ENCODE measurements at places on chromosomes 2 and 18.

- no peak for DNase-seq
Measured at GRCh38 chr2:234048049-234048448, 2.5 kb upstream of the SPP2 start.

GRCh38 chr18:62318228-62319180 is 6.6 kb upstream of the TNFRSF11A start:
- no peak for DNase-seq

- DNase-seq: no peak
Measured at GRCh38 chr2:166344286-166345113, 31.2 kb downstream of the SCN9A start.

GRCh38 chr2:239349453-239350135 is 51.2 kb downstream of the HDAC4 start:
- DNase-seq: no peak

- no peak for DNase-seq
Measured at GRCh38 chr18:23059541-23060465, 75.5 kb upstream of the CABLES1 start.

- DNase-seq: peak; percentile 45
Measured at GRCh38 chr2:86794861-86795260, 4.1 kb upstream of the CD8A start.

GRCh38 chr2:66466433-66466832 is 31.5 kb downstream of the MEIS1 start:
- no peak for DNase-seq

- DNase-seq: no peak
Measured at GRCh38 chr2:54176577-54176976, 61.2 kb downstream of the ACYP2 start.

DNA sequence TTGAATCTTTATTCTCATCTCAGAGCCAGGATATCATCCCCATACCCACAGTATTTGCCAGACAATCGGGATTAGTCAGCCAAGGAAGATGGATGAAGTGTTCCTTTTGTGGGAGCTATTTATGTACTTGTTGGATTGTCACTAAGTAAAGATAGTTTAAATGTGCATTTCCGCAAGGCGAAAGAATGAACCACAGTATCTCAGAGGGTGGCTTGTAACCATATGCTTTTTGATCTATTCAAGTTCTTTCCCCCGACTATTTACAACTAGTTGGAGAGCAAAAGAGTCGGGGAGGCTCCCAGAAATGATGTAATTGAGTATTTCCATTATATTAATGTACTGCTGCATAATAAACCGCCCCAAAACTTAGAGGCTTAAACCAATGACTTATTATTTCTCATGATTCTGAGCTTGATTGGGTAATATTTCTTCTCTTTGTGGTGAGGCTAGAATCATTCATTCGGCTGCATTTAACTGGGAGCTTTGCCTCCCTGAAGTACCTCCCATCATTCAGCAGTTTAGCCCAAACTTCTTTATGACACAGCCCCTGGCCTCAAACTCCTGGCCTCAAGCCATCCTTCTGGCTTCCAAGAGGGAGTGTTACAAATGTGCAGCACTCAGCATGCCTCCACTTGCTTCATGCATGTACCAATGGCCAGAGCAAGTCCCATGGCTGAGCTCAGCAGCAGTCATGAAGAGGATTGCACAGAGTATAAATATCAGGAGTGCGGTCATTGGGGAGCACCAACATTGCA is 423.7 kb downstream of the METTL4 start:
- no peak for DNase-seq

- DNase-seq: no peak
Measured at GRCh38 chr2:55103046-55103445, 52.8 kb upstream of the RTN4 start.

DNA sequence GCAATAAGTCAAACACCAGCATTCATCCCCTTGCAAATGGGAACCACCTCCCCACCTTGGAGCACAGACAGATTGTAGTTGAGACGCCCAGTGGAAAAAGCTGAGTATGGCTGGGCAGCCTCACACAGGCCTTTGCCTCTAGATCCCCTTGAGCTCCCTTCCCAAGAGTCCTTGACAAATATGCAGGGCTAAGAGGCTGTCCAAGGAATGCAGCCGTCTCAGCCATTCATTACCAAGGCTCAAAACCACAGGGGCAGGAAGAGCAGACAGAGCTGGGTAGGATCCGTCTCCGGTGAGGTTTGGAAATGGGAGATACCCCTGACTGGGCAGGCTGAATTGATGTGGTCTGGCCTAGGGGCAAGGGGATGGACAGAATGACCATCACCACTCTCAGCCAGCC is 557.1 kb downstream of the TNS1 start:
- no peak for DNase-seq

GRCh38 chr2:49901202-49902065 is 747.1 kb upstream of the FSHR start:
- no peak for DNase-seq

DNA sequence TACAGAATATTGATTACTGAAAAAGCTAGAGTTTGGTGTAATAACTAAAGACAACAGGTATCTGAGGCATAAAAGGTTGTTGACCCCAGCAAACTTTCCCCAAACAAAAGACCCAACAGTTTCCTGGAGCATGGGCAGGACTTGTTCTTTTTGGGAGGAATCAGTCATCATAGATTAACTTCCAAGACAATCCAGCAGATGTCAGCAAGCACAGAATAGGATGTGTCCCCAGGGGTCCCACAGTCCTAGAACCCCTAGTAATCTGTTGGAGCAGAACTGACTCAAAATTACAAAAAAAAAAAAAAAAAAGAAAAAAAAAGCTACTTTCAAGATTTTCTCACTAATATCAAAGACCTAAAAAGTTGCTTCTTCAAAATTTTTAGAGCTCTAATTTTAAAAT is 564.7 kb upstream of the SLC39A10 start:
- DNase-seq: no peak

DNA sequence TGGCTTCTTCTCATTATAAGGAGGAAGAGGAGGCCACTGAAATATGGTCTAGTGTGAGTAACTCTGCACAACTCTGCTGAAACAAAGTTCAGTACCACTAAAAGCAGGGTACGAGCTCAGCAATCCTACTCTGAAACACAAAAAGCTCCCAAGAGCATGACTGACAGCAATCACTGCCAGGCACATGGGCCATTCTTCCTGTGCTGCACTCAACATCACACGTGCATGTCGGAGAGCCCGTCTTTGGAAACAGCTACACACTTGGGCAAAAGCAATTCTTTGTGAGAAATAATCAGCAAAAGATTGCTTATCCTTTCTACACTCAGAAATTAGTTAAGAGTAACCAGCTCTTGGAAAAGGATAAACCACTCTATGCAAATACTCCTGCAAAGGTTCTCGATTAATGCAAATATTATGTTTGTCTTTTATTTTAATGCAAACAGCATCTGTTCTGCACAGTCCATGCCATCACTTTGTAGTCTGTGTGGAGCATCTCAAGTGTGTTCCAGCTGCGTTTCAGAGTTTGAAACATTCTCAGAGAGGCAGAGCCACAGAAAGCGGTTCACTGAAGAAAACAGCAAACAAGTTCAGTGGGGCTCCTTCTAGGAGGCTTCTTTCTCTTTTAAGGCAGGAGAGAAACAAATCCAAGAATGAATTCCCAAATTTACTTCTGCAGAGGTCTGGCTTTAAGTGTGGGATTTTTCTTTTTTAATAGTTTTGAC is 145.0 kb downstream of the HDAC4 start:
- DNase-seq: no peak

- no peak for DNase-seq
Measured at GRCh38 chr2:236601316-236602202, 31.9 kb downstream of the ACKR3 start.

GRCh38 chr2:9231291-9232165 is 24.9 kb downstream of the ASAP2 start:
- DNase-seq: no peak

GRCh38 chr2:216635171-216635570 is 2.0 kb downstream of the IGFBP2 start:
- DNase-seq: no peak

- DNase-seq: no peak
Measured at GRCh38 chr18:36451454-36452251, 154.1 kb downstream of the FHOD3 start.

GRCh38 chr2:47485177-47485576 is 82.2 kb downstream of the MSH2 start:
- DNase-seq: no peak

DNA sequence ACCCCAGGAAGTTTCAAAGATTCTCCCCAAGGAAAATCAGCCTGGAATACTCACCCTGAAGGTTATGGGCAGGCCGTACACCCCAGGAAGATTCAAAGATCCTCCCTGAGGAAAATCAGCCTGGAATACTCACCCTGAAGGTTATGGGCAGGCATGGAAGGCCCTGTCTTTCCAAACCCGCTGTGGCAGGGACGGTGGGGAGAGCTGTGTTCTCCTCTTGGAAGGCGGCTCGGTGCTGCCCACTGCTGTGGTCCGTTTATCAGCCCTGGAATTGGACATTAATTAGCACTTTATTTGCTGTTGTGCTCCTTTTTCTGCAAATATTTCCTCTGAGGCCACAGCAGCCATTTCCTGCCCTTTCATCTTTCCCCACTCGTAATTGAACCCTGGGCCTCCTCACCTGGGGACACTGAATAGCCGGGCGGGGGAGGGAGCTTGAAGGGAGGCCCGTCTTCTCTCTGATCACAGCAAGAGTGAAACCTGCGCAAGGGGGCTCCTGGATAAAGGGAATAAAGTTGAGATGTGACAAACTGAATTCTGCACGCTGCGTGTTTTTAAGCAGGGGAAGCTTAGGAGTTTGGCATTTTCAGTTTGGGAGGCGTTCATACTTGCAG is 308.7 kb upstream of the SALL3 start:
- DNase-seq: no peak

Data from CD4-positive, alpha-beta T cell treated with Interleukin-10 for 1 hour (primary cell).